HT-29 (cell line): ENCODE measurements at places on chromosomes 3 and 15.

- no peak for DNase-seq
Observed at GRCh38 chr3:128278761-128279600, 125.7 kb downstream of the EEFSEC start.

DNA sequence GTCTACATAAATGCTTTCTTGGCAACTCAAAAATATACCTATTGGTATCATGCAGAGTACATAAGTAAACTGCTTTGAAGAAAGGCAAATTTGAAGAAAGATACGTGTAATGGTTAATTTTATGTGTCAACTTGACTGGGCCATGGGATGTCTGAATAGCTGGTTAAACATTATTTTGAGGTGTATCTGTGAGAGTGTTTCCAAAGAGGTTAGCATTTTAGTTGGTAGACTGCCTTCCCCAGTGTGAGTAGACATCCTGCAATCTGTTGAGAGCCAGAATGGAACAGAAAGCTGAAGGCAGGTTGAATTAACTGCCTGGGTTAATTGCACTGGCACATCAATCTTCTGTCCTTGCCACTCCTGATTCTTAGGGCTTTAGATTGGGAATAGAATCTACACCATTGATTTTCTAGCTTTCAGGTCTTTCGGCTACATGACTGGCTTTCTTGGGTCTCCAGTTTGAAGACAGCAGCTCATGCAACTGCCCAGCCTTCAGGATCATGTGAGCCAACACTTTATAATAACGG is 98.3 kb downstream of the CMSS1 start:
- DNase-seq = no peak

DNA sequence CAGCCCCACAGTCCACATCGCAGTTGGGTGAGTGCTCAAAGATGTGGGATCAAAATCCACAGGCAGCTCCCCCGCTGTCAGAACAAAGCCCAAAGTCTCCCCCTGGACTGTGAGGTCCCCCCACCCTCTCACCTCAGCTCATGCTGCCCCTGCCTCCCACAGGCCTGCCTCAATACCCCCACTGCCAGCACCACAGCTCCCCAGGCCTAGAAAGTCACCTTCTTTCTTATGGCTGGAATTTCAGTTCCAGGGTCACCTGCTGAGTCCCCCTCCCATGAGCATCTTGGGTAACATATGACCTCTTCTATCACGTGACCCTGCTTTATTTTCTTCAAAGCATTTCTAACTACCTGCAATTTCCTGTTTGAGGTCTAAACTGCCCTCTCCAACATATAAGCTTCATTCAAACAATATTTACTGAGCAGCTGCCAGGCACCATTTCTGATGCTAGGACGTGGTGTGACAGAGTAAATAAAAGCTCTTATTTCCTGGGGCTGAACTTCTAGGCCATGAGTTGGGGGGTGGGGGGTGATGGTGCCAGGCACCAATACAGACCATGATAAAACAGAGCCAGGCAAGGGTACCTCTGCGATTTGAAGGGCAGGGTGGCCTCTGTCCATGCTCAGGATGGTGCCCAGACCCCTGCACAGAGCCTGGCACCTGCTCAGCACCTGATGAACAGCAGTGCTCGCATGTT is 2.4 kb upstream of the TMEM89 start:
- DNase-seq = peak; percentile 13

GRCh38 chr15:59026207-59026606 is 38.7 kb downstream of the RNF111 start:
- DNase-seq = no peak

DNA sequence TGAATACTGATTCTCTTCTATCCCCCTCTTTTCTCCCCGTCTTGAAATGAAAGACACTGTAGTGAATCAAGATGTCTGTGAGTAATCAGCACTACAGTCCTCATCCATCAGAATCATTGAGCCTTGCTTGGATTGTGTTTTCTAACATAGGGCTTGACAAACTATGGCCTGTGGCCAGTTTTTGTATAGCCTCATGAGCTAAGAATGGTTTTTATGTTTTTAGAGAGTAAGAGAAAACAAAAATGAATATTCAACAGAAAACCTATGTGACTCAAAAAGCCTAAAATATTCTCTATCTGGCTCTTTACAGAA is 55.2 kb downstream of the PPM1L start:
- DNase-seq = no peak

- no peak for DNase-seq
Observed at GRCh38 chr3:107404727-107405469, 27.7 kb downstream of the CCDC54 start.

- no peak for DNase-seq
Observed at GRCh38 chr3:194326968-194327217, 24.2 kb downstream of the CPN2 start.

GRCh38 chr3:33749546-33750210 is 31.6 kb upstream of the CLASP2 start:
- DNase-seq = no peak
